Brain microvascular endothelial cell (primary cell): ENCODE measurements at places on chromosomes 2 and 18.
A peak's percentile ranks its signal among the peaks of the same experiment; 100 is the strongest.

DNA sequence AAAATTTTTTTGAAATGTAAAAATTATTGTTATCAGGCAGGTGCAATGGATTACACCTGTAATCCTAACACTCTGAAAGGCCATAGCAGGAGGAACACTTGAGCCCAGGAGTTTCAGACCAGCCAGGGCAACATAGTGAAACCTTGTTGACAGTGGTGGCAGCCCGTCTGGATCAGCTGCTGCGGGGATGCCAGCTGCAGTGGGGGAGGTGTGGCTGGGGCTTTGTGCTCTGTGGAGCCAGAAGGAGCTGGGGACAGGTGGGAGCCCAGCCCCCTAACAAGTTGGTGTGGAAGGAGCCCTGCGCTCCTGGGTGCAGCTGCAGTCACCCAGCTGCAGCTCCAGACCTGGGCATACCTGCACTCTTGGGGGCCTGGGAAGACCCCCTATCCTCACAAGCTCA is 182.4 kb upstream of the MC4R start:
- no peak for DNase-seq

DNA sequence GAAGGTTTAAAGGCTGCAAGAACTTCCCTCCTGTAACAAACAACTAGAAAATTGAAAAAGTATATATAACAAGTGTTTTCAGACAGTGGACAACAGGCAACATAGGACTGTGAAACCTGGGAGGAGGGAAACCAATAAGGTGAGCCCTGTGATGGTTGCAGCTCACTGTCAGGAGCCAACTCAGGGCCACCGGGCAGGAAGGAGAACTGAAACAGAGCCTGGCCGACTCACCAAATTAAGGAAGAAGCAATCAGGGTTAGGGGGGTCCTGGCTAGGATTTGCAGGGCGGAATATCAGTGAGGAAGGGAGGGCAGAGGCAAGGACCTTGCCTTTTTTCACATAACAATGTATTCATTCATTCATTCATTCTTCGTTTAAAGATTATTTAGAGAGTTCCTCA is 21.8 kb upstream of the CNRIP1 start:
- no peak for DNase-seq

DNA sequence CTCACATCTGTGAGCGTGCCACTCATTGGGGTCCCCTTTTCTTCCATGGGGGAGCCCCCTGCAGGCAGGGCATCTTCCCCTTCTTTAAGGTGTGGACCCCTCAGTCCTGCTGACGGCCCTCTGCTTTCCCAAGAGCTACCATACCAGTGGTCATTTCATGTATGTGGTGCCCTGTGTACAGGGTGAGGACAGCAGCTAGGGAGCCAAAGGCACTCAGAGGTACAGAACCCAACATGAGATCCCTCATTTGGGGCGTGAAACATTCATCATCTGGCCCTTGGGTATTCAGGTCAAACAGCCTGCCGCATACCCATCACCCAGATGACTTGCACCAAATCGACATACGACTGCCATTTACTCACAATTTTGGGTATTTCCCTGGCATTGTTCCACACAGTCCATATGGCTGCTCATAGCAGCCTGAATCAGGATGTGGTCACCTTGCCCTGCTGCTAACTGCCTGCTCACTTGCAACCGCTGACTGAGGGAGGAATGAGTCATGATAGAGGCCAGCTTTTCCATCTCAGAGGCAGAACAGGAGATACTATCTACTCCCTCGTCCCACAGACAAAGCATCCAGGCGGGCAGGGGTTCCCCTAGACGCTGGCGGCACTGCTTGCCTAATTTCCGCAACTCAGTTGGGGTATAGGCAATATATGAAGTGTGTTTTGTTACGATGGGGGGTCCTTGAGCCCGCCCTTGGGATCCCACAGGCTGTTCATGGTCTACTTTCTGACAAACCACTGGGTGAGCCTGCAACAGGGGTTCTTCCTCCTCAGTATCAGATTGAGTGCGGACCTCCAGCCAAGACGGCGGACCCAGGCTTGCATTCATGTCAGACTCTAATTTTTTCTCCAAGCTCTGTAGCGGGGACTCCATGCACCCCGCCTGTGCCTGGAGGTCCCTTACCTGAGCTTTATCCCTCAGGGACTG is 228.6 kb downstream of the SATB2 start:
- peak; percentile 82 for DNase-seq

- no peak for DNase-seq
Measured at GRCh38 chr2:233031556-233032500, 644 bp upstream of the NEU2 start.

- no peak for DNase-seq
Measured at GRCh38 chr2:238009563-238009962, 42.7 kb downstream of the UBE2F start.

DNA sequence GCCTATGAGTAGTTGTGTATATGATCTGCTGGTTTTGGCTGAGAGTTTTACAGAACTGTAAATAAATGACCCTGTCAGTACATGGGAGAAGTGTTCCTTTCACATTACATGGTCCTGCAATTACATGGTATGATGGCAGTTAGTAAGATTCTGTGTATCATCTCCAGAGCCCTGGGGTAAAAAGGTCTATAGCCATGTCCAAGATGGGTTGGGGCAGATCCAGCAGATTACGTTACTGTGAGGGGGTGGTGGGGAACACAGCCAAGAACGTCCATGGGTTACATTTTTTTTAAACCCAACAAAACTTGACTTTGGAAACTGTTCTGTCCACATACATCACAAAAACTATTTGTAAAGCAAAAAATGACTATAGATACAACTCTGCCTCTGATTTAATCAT is 64.2 kb upstream of the LMAN1 start:
- no peak for DNase-seq

DNA sequence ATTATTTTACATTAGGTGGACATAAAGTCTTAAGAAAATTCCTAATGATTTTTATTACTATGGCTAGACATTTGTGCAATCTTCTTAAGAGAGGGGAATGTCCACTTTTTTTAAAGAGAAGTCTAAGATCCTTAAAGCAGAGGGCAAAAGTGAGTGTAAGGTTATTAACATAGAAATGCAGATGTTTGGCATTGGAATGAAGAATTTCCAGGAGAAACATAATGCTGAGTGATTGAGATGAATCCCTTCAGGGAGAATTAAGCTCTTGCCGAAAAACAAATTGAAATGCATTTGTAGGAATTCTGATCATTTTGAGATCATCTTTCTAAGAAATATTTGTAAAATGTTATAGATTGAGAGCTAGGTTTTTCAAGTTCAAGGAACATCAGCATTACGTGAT is 15.0 kb downstream of the FAM124B start:
- no peak for DNase-seq

- DNase-seq: no peak
Measured at GRCh38 chr2:57894381-57894780, 152.2 kb upstream of the VRK2 start.
